ENCODE measurements at places on chromosomes 1 and 21.

- DNase-seq, result no peak
These were observed 12.8 kb upstream of the AADACL4 start for GRCh38 chr1:12630946-12631530.

DNA sequence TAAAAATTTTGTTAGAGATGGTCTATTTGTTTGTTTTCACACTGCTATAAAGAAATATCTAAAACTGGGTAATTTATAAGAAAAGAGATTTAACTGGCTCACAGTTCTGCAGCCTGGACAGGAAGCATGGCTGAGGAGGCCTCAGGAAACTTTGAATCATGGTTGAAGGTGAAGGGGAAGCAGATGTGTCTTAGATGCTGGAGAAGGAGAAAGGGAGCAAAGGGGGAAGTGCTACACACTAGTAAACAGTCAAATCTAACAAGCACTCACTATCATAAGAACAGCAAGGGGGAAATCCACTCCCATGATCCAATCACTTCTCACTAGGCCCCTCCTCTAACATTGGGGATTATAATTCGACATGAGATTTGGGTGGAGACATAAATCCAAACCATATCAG, 76.8 kb upstream of the COL24A1 start:
- DNase-seq, result no peak

- no peak for DNase-seq
These were observed 19.2 kb upstream of the EVA1B start for GRCh38 chr1:36342426-36343185.

- no peak for DNase-seq
These were observed 57.1 kb downstream of the RAVER2 start for GRCh38 chr1:64801851-64802523.

DNA sequence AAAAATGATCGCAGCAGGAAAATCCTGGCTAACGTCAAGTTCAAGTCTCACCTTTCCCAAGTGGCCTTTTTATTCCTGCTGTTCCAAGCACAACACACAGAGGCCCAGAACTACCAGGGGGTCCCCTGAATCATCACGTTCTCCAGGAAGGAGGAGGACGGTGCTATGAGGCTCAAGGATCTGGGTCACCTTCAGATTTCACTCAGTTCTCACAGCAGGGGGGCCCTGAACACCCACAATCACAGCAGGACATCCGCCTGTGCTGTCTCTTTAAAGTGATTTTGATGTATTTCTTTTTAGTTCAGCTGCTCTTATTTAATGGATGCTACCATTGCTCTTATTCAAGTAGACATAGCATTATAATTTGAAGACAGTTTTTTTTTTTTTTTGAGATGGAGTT, 173.4 kb downstream of the HUNK start:
- DNase-seq, result no peak

GRCh38 chr1:168288311-168289052, 7.8 kb downstream of the TBX19 start:
- DNase-seq, result no peak

- no peak for DNase-seq
These were observed 63.3 kb downstream of the TNR start for GRCh38 chr1:175679981-175680652.

- no peak for DNase-seq
These were observed 22.1 kb downstream of the GRHL3 start for GRCh38 chr1:24341260-24341659.

DNA sequence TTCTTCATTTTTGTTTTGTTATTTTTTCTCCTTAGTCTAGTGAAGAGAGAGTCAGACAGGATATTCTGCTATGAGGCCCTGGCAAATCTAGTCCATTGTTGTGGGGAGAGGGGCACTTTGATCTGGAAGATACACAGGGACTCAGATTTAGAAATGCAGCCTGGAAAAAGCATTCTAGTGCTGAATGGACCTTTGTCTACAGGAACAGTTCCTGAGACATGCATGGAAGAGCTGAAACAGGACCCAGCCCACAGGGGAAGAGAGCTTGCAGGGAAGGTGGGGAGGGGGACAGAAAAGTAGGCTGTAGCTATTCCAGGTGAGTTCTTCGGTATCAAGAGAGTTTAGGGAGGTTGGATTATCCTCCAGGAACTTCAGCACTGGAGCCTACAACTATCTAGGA, 98.5 kb downstream of the AKT3 start:
- DNase-seq, result no peak

DNA sequence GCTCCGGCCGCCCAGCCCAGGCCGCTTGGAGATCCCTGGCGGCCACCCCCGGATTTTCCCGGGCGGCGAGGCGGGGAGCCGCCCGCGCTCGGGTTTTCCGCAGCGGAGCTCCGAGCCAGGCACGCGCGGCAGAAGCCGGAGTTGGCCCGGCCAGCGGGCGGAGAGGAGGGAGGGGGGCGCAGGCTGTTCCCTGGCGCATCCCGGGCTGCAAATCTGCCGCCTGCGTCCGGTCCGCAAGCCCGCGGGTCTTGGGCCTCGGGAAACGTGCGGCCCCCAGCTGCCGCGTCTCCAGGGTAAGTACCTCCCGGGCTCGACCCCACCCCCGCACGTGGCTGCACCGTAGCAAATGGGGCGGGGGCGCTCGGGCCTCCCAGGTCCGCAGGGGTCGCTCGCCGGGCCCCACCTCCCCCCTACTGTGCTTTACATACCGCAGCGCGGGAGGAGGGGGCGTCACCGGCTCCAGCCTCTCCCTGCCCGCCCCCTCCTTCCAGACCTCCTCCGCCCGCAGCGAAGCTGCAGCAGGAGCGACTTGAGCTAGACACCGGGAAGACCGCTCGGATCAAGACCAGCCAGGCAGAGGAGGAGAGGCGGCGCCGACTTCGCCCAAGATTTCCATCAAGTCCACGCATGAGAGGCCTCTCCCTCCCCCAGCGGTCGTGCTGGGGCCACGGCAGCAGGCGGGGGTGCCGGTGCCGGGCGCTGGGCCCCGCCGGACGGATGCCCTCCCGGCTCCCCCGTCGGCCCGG, 1.6 kb downstream of the TMEM200B start:
- DNase-seq, result peak; percentile 75

Data from ecto neural progenitor cell (in vitro differentiated cells).